ENCODE measurements at places on chromosomes 3 and 15.

DNA sequence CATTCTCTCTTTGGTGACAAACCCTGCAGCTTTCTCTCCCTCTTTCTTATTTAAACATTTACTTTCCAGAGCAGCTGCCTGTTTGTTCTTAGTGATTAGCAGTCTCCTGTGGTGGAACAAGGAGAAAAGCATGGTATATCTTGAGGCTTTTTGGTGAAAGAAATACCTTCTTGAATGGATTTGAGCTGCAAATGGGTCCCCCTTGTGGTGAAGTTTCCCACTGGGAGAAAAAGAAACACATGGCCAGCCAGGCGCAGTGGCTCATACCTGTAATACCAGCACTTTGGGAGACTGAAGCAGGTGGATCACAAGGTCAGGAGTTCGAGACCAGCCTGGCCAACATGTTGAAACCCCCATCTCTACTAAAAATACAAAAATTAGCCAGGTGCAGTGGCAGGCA, 48.3 kb upstream of the ACP3 start:
- DNase-seq: no peak

DNA sequence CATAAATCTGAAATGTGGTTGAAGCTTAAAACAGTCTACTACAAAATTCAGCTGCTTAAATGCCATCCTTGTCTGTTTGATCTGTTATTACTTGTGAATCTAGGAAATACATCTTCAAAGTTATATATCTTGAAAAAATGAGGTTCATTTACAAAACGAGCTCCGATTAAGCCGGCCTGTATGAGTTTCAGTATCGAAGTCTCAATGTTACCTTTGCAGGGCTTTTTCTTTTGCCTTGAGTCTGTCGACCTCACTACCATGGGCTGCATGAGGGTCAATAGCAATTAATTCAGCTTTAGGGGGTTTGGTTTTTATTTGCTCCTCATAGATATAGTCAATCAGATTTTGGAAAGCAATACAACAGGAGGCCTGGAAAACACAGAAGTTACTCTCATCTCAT, 23.2 kb downstream of the ERICH6 start:
- no peak for DNase-seq

DNA sequence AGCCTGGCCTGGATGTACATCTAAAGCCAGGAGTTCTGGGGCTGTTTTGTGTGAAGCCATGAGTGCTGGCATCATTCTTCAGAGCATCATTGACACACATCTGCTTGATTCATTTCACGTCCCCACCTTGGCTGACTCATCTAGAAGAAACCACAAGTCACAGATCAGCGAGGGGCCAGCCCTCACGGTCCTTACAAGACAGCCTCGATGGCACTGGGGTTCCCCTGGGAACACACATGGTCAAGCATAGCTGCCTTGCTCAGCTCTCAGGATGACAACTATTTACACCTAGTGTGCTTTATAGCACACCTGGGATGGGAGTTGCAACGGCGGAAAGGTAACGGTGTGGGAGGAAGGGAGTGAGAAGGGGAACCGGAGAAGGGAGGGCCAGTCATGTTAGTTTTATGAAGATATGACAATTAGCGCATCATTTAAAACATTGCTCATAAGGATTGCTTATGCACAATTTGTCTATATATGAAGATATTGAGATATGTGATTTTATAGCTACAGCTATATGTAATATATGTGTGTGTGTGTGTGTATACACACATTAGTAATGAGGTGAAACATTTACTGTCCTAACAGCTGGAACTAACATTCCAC, 227.1 kb downstream of the RPLP1 start:
- DNase-seq: no peak

GRCh38 chr15:39172380-39173281, 408.2 kb upstream of the THBS1 start:
- peak; percentile 93 for DNase-seq

DNA sequence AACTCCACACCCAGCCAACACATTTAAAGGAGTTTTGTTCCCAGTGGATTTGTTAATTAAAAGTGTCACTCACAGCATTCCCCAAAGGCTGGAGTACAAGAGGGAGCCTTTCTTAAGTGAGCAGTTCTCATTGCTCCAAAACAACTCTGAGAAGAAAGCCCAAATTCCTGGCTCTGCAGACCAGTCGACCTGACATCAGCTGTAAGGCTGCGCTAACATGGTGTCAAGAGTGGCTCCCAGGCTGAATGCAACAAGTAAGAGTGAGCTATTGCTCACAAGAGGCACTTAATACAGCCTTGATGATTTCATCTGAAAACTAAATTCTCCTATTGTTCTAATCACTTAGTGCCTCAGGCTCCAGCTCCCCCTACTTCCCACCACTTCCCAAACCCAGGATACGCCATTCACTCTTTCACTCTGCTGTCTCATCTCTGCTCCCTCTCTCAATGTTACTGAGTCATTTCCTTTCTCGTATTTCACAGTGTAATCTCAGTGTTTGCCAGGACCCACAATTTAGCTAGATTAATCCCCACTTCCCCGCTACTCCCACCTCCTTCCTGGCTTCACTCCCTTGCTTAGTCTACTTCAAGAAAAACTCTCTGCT, 81.8 kb downstream of the WWTR1 start:
- DNase-seq: peak; percentile 99

- no peak for DNase-seq
Measured at GRCh38 chr3:175495331-175495730, 636.2 kb downstream of the NAALADL2 start.

GRCh38 chr3:43894176-43895049, 203.7 kb downstream of the ABHD5 start:
- peak; percentile 27 for DNase-seq

GRCh38 chr15:83866692-83867091, 212.8 kb downstream of the ADAMTSL3 start:
- no peak for DNase-seq

All from mammary epithelial cell (primary cell).